ENCODE measurements at places on chromosomes 7 and 10.

DNA sequence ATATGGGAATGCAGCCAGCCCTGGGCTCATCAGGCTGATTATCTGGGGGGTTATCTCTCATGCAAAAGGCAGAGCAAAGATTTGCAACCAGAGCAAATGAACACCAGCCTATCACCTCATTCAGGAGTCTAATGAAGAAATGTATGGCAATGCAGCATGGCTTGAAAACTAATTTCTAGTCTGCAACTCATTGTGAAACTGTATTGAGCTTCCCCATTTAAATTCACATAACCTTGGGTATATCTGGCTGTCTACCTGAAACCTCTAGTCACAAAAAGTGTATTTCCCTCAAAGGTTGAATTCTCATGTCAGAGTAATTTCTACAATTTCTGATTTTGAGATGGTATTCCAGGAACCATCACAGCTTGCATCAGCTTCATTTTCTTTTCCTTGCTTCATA lies 240.0 kb downstream of the SDHAF3 start:
- DNase-seq, result no peak

GRCh38 chr10:74658511-74658910 lies 167.9 kb upstream of the KAT6B start:
- DNase-seq, result no peak

- DNase-seq, result no peak
These were observed 367.7 kb upstream of the SEMA3D start for GRCh38 chr7:85554236-85555178.

GRCh38 chr7:42869131-42870020 lies 42.5 kb downstream of the C7orf25 start:
- no peak for DNase-seq

- no peak for DNase-seq
These were observed 8.1 kb upstream of the LBX1 start for GRCh38 chr10:101237081-101237981.

DNA sequence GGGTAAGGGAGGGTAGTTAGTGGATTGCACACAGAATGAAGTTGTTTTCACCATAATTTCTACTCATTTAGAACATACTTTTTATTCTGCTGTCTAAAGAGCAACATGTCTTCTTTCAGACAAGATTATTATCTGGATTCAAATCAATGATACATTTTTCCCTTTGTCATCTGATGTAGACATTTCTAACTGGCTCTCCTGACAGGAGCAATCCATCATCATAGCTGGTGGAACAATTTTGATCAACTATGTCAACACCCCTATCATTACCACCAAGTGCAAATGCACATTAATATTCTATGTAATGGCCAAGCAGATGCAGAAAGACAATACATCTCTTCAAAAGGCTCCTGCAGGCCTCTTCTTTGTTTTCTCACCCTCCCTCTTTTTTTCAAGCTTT lies 672.9 kb upstream of the LRRTM3 start:
- no peak for DNase-seq

GRCh38 chr10:89426230-89426868 lies 12.0 kb downstream of the IFIT5 start:
- no peak for DNase-seq

- no peak for DNase-seq
These were observed 82.5 kb downstream of the ICA1 start for GRCh38 chr7:8179486-8179885.

DNA sequence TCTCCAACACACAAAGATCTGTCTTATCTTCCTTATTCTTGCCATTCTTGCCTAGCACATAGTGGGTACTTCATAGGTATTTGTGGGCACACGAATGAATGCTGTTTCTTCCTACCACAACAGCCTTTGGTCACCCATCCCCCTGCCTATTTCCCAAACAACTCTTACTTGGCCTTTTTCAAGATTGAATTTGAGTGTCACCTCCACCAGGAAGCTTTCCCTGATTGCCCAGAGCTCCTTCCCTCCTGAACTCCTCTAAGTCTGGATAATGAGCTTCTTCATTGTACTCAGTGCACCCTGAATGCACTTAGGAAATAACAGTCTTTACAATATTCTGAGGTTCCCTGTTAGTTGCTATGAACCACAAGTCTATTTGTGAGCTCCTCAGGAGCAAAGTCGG lies 11.6 kb upstream of the PDZD8 start:
- DNase-seq, result no peak

DNA sequence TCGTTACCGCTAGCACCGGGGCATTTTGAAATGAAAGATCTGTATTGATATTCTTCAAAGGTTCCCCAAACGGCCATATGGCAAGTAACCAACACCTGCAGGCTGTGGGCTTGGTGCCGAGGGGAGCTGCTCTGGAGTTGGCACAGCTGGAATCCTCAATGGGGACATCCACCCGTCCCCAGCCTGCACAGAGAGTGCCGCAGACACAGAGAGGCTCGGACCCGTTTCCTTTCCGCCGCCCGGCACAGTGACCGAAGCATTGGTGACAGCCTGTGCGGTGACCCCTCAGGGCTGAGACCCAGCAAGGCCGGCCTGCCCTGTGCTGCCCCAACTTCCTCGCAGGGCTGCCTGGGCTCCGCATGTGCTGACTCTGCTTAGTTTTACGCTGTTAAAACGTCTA lies 4.5 kb downstream of the CFAP46 start:
- no peak for DNase-seq

DNA sequence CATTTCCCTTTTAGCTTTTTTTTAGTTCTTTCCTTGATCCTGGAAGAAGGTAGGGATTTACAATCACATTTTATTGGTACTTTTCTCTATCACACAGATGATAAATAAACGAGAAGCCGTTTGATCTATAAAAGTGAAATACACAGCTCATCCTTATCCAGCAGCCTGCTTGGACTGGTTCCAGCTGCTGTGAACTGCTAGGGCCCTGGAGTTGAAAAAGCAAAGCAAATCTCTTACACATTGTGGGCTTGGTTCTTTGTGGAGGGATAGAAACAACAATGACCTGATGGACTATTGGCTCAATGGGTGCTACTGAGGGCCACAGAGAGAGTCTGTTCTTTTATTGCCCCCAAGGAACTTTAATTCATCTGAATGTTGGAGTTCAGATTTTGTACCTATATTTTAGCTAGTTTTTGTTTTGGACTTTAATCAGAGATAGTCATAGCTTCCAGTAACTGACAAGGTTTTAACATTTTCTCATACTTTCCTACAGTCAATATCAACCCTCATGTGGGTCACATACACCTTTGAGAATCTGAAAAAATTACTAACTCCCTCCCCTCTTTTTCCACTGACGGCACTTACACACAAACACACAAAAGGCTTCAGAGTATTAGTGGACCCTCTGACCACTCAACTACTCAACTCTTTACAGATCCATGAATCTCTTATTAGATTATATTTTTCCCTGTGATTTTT lies 91.6 kb upstream of the CCDC6 start:
- no peak for DNase-seq

- DNase-seq, result no peak
These were observed 327.1 kb downstream of the GFRA1 start for GRCh38 chr10:115945701-115946445.

GRCh38 chr10:7337431-7338171 lies 73.2 kb downstream of the SFMBT2 start:
- DNase-seq, result no peak

DNA sequence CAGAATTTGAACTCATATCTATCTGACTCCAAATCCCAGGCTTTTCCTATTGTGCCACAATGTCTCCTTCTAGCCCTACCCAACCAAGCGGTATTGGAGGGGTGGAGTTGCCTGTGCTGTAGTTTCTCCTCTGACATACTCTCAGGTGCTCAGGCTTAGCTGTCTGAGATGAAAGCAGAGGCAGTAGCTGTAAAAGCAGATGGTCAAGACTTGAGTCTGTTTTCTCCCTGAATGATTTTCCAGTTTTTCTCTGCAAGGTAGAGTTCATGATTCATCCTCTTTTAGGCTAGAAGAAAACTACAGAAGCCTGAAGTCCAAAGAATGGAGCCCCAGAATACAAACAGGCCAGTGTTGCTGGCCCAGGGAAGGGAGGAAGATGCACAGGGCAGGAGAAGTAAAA lies 130.0 kb downstream of the PDE1C start:
- DNase-seq, result no peak

DNA sequence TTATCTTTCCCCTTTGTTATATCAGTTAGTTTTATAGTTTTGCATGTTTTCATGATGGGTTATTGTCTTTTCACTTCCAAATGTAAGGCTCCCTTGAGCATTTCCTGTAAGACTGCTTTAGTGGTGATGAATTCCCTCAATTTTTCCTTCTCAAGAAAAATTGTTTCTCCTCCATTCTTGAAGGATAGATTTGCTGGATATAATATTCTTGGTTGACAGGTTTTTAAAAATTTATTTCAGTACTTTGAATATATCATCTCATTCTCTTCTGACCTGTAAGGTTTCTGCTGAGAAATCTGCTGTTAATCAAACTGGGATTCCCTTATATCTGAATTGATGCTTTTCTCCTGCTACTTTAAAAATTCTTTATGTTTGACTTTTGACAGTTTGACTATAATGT lies 33.3 kb downstream of the SCART1 start:
- no peak for DNase-seq

DNA sequence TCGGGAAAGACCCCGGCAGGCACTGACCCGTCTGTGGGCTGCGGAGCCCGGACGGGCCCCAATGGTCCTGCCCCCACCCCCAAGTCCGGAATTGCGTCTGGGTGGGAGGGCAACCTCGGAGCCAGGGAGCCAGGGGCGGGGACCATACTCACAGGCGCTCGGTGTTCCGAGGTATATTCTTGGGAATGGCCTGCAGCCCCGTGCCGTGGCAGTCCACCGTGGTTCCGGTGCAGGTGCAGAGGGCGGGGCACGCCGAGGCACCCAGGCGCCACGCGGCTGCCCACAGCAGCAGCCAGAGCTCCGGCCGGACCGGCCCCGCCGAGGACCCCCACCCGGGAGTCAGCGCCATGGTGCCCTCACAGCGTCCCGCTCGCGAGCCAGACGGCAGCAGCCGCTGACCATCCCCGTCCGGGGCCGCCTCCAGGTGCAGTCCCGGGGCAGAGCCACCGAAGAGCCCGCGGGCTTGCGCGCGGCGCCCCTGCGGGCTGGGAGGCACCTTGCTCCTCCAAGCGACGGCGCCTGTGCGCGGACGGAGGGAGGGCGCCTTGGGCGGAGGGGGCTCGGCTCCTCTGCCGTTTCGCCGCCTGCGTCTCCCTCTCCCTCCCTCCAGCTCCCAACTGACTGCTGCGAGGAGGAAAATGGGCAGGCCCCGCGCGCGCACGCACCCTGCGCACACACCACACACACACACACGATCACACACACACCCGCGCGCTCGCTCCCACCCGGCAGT lies at the start of gene SLIT1:
TSS of gene SLIT1 (minus strand) at position 634 of the 733 bp plus-strand sequence. CDS start at position 349, 285 bp downstream.
- DNase-seq, result no peak

GRCh38 chr7:132964876-132965275 lies 117.0 kb downstream of the CHCHD3 start:
- DNase-seq, result no peak
